ENCODE measurements at places on chromosomes 6 and 20.

DNA sequence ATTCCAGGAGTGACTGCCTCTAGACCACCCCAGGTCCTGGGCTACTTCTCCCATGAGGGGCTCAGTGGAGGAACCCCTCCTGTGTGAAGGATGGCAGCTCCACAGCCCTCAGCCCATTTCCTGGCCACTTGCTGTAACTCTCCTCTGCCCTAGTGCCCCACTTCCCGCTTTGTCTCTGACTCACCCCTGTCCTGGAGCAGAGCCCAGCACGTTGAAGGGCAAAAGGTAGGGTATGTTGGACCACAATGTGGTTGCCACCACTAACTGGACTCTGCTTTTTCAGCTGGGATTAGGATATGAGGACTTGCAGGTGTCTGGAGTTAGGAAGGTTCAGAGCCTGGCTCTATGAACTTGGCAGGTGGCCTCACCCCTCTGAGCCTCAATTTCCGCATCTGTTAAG lies 2.4 kb downstream of the MYBL2 start:
- peak; percentile 42 for DNase-seq

DNA sequence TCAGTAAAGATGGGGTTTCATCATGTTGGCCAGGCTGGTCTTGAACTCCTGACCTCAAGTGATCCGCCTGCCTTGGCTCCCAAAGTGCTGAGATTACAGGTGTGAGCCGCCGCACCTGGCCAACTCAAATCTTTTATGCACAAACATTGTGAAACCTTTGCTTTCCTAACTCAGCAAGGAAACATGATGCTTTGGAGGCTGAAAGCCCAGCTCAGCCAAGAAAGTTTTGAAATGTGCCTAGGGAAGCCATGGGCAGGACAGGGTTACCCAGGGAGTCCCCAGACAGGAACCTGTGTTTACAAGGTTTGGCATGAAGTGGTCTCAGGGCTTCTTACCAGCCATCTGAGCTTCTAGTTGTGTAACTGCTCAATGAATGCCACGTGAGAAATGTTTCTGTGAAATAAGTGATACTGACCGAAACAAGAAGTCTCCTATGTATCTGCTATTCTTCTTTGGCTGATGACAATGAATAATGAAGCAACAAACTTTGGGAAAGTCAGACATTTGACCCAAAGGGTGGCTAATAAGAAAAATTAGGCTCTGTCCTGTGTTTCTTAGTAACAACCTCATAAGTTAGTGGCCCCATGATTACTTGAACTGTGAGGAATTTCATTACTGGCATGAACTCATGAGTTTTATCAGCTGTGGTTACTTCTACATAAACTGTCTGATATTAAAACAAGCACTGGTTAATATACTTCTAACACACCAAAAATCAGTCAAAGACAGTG lies 163.5 kb downstream of the KIF6 start:
- no peak for DNase-seq

DNA sequence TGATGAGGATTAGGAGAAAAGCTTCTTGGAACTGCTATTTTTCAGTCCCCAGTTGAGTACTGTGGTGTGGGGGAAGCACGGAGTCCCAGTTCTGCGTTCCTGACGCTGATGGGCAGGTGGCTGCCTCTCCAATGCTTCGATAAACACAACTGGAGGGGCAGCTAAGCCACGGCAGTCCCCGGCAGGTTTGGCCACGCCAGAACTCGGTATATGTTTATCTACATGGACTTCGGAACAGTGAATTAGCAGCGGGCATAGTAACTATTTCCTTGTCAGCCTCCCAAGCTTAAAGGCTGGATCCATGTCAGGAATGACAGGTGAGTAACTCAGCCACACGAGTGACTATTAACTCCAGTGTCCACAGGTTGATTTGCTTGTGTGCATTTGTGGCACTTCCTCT lies 354.4 kb downstream of the ZFAND3 start:
- DNase-seq: no peak

GRCh38 chr6:141467881-141468280 lies 664.8 kb upstream of the GJE1 start:
- DNase-seq: no peak

DNA sequence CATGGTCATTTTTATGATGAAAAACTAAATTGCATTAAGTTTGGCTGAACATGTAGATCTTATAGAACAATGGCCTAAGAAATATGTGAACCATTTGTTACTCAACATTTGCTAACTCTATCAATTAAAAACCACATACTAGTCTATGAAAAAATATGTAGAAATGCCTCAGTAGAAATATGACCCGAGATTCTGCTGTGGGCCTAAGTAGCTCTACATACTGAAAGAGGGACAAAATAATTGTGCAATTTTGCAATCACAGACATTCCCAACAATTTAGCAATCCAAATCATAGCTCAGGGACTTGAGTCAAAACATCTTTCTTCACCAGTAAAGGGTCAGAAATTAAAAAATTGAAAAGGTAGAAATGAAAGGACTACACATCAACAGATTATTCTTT lies 619.0 kb downstream of the FRK start:
- DNase-seq: no peak
